MCF 10A (cell line): ENCODE measurements at places on chromosomes 2 and 18.

DNA sequence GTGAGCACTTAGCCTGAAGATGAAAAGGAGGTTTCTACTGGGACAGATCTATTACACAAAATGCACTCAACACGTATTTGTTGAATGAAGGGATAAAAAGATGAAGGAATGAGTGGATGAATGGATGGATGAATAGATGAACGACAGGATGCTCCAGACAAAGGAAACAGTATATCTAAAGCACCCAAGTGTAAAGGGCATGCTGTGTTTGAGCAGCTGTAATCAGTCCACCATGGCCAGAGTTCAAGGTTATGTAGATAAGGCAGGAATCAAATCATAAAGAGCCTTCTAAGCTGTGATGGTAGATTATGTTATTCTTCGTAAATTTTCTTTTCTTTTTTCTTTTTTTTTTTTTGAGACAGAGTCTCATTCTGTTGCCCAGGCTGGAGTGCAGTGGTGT, 213.8 kb upstream of the FBXO11 start:
- H3K27me3 ChIP-seq, result no peaks in the 10 kb centered on the region
- no peak for DNase-seq
- H3K4me1 ChIP-seq, result peaks cover 5% of the 10 kb centered on the region
- no peak overlapping the region for H3K27ac ChIP-seq

DNA sequence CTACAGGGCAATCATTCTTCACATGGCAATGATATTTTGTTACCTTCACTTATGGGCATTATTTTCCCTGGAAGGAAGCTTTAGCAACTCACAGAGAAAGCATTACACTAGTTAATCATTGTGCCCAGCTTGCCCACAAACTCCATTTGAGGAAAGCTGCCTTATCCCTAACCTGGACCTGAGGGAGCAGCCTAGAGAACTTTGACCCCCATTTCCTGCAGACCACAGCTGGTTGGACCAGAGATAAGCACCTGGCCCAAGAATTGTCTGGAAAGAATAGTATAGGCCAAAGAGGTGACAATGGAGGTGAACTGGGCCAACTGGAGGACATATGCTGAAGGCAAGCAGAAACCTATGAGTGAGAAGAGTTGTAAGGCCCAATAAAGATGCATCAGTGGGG, 48.4 kb upstream of the SESTD1 start:
- H3K36me3 ChIP-seq, result no peaks in the 10 kb centered on the region
- H3K4me3 ChIP-seq, result no peak overlapping the region
- H3K27ac ChIP-seq, result no peak overlapping the region
- no peaks in the 10 kb centered on the region for H3K4me1 ChIP-seq
- no peaks in the 10 kb centered on the region for H3K27me3 ChIP-seq
- DNase-seq, result no peak

DNA sequence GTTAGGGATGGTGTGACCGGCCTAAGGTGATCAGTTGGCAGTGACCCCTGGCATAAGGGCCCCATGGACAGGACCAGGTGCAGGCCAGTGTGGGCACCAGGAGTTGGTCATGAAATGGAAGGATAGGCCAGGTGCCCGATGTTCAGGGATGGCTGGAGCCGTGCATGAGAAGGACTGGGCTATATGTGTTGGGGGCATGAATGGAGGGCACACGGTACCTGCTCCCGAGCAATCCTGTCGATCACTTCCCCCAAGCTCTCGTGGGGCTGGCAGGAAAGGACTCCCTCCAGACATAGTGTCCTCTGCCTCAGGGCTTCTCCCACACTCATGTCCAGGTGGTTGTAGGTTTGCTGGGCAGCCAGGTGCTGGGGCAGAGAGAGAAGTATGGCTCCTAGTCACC, 7.6 kb downstream of the PRKAG3 start:
- peaks cover 32% of the 10 kb centered on the region for H3K27me3 ChIP-seq
- no peaks in the 10 kb centered on the region for H3K36me3 ChIP-seq
- H3K4me3 ChIP-seq, result no peak overlapping the region
- H3K27ac ChIP-seq, result no peak overlapping the region
- no peaks in the 10 kb centered on the region for H3K4me1 ChIP-seq

DNA sequence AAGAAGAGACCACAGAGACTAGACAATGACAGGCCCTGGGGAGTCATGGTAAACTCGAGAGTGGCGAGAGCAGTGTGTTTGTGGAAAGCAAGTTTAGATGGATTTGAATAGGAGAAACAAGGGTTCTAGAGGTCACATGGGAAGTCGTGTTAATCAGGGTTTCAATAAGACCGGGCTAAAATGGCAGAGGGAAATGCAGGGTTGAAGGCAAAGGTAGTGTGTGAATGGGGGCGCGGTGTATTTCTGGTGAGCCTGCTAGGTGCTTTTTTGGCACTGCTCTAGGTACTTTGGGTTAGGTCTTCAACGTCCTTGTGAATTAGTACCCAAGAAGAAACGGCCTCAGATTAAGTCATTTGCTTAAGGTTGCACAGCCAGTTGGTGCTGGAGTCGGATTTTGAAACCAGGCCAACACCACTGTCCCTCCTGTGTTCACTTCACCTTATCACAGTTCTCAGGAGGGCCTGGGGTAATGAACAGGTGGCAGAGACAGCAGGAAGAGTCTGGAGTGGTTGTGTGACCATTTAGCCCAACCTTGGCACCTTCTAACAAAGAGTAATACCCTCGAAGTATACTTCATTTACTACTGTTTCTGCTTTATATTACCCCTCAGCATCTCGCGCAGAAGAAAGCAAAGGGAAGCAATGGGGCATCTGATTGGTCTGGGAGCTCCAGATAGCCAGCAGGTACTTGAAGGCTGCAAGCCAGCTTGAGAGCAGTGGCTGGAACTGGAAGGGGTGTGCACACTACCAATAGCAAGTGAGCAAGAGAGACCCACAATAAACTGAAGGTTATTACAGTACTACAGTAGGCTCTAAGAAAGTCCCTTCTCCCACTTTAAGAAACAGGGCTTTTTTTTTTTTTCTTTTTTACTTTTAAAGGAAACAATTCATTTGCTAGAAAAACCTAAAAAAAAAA, 33.4 kb upstream of the GAREM2 start:
- H3K27me3 ChIP-seq, result no peaks in the 10 kb centered on the region
- H3K4me1 ChIP-seq, result no peaks in the 10 kb centered on the region
- no peak overlapping the region for H3K27ac ChIP-seq
- H3K4me3 ChIP-seq, result no peak overlapping the region
- no peak for DNase-seq
